Thyroid gland (tissue), 4 donors: ENCODE measurements at places on chromosomes 11 and 22. TPM values are rescaled to one million over a fixed set of nuclear protein-coding genes. Genes with fewer than 3 reads are reported as not detected.

GRCh38 chr22:28259774-28260312, 340.8 kb upstream of the PITPNB start:
- no peaks in the 10 kb centered on the region for H3K36me3 ChIP-seq
- H3K27me3 ChIP-seq, result no peaks in the 10 kb centered on the region
- H3K4me3 ChIP-seq, result no peak overlapping the region
- no peaks in the 10 kb centered on the region for H3K4me1 ChIP-seq

DNA sequence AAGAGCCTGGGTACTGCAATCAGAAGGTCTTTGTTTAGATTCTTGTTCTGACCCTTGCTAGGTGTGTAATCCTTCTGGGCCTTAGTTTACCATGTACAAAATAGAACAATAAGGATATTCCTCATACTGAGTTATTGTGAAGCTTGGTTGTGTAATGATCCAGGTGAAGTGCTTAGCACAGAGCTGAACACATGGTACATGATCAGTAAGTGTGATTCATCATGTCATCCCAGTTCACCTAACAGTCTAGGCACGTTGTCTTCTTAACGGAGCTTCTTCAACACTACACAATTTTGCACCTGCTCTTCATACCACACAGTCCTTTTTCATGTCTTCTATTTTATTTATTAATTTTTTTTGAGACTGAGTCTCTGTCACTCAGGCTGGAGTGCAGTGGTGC, 234.3 kb upstream of the TENM4 start:
- no peaks in the 10 kb centered on the region for H3K27me3 ChIP-seq
- no peak overlapping the region for H3K27ac ChIP-seq
- H3K4me3 ChIP-seq, result no peak overlapping the region

DNA sequence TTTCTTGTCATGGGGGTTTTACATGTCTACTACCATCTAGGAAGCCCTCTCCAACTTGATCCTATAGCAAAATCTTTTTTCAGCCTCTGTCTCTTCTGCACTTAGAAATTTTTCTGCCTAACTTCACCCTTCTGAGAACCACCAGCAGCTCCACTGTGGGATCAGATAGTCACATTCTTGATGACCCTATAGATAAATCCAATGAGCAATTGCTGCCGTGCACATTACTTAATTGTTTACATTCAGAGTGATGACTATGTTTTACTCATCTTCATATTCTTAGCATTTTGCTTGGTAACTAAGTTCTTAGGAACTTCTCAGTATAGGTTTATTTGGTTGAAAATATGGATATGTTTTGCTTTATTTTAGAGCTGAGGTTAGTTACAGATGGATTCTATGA, 12.4 kb upstream of the ETS1 start:
- H3K4me3 ChIP-seq, result no peak overlapping the region
- no peaks in the 10 kb centered on the region for H3K36me3 ChIP-seq
- DNase-seq, result no peak
- H3K27me3 ChIP-seq, result no peaks in the 10 kb centered on the region
- H3K4me1 ChIP-seq, result no peaks in the 10 kb centered on the region

- H3K27me3 ChIP-seq, result no peaks in the 10 kb centered on the region
- DNase-seq, result no peak
- H3K4me1 ChIP-seq, result no peaks in the 10 kb centered on the region
- no peak overlapping the region for H3K4me3 ChIP-seq
- H3K36me3 ChIP-seq, result no peaks in the 10 kb centered on the region
These were observed 10.5 kb upstream of the C11orf24 start for GRCh38 chr11:68282141-68282860.

DNA sequence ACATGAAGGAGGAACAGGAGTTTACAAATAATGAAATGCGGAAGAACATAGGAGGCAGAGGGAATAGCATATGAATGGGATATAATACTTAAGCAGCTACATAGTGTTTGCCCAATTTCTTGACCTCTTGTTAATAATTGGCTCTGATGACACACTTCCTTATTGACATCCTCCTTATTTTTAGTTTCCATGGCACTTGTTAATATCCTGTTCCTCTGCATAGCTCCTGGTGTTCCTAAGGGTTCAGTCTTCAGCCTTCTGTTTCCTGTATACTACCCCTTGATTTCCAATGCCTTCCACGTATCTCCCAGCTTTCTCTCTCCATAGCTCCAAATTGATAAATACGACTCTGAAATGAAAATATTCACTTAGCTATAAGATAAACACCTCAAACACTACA, 663.8 kb upstream of the API5 start:
- no peaks in the 10 kb centered on the region for H3K4me1 ChIP-seq
- no peaks in the 10 kb centered on the region for H3K27me3 ChIP-seq
- H3K4me3 ChIP-seq, result no peak overlapping the region

- H3K27me3 ChIP-seq, result no peaks in the 10 kb centered on the region
- DNase-seq, result peak; percentile 41
These were observed 105.3 kb upstream of the KIRREL3 start for GRCh38 chr11:127105593-127106541.

GRCh38 chr11:126993599-126993998, 7.0 kb downstream of the KIRREL3 start:
- H3K4me3 ChIP-seq, result no peak overlapping the region
- no peaks in the 10 kb centered on the region for H3K36me3 ChIP-seq
- no peaks in the 10 kb centered on the region for H3K27me3 ChIP-seq
- no peaks in the 10 kb centered on the region for H3K4me1 ChIP-seq
- no peak overlapping the region for H3K27ac ChIP-seq

DNA sequence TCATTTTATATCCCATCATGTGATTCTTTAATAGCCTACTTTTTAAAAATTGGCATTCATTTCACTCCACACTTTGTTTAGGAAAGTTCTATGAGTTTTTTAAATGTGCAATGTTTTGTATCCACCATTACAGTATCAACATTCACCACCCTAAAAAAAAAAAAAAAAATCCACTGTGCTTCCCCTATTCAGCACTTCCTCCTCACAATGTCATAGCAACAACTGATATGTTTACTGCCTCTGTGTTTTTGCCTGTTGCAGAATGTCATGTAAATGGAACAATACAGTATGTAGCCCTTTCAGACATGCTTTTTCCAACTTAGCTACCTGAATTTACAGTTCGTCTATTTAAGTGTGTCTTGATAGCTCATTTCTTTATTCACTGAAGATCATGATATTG, 754.2 kb downstream of the FAM181B start:
- H3K4me3 ChIP-seq, result no peak overlapping the region
- H3K36me3 ChIP-seq, result no peaks in the 10 kb centered on the region
- H3K27me3 ChIP-seq, result no peaks in the 10 kb centered on the region

DNA sequence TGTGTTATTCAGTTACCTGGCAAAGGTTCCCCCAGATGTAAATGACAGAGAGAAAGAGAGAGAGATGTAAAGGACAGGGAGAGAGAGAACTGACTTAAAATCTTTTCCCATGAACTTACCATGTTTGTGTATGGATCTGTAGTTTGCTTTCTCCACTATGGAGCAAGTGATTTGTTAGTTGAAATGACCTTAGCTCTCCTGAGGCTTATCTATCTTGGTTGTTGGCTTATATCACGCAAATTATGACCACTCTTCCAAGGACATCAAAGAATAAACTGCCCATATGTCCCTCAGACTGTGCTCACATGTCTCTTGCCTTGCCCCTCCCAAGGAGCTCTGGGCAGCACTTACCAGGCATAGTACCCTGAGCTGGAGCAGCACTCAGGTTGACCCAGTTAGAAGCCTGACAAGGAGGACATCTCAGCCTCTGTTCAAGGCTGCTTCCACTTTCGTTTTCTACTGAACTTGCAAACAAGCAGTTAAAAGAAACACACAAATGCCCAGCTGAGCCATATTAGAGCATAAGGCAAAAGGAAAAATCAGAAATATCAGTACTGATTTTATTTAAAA, 95.3 kb upstream of the RCN1 start:
- H3K4me3 ChIP-seq, result no peak overlapping the region
- H3K27me3 ChIP-seq, result no peaks in the 10 kb centered on the region
- H3K4me1 ChIP-seq, result no peaks in the 10 kb centered on the region
- DNase-seq, result no peak
- H3K36me3 ChIP-seq, result no peaks in the 10 kb centered on the region
- no peak overlapping the region for H3K27ac ChIP-seq

GRCh38 chr11:103789952-103790351, 246.5 kb upstream of the DDI1 start:
- H3K4me1 ChIP-seq, result no peaks in the 10 kb centered on the region
- no peaks in the 10 kb centered on the region for H3K36me3 ChIP-seq
- no peaks in the 10 kb centered on the region for H3K27me3 ChIP-seq
- no peak overlapping the region for H3K27ac ChIP-seq
- H3K4me3 ChIP-seq, result no peak overlapping the region
- no peak for DNase-seq

DNA sequence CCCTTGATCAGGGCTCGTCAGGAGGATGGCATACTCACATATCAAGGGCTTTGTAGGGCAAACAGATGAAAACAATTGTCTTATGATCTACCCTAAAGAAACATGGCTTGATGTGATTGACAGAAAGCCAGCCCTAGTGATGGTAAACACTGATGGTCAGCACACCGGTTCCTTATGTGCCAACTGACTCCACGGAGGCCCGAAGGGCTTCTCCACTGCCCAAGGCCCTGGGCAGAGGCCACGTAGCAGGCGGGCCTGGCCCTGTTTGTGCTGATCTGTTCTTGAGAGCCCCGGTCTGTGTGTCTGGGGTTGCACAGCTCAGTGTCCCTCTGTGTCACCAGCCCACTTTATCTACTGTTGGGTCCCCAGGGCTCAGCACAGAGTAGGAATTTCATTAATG, 115.2 kb downstream of the GRIK4 start:
- no peak for DNase-seq
- H3K4me1 ChIP-seq, result peaks cover 11% of the 10 kb centered on the region
- H3K27ac ChIP-seq, result no peak overlapping the region

GRCh38 chr11:117230286-117230961, 1.4 kb downstream of the PCSK7 start:
- H3K27me3 ChIP-seq, result no peaks in the 10 kb centered on the region
- H3K36me3 ChIP-seq, result peaks cover 33% of the 10 kb centered on the region
- DNase-seq, result no peak
- no peak overlapping the region for H3K4me3 ChIP-seq
- no peak overlapping the region for H3K27ac ChIP-seq

GRCh38 chr11:128745311-128746136, 51.7 kb downstream of the FLI1 start:
- H3K4me1 ChIP-seq, result no peaks in the 10 kb centered on the region
- no peak for DNase-seq
- no peak overlapping the region for H3K4me3 ChIP-seq
- H3K36me3 ChIP-seq, result no peaks in the 10 kb centered on the region

The SCO2 gene
- 5.5 TPM for total RNA-seq

The KIF18A gene
- 3.8 TPM for total RNA-seq

The CARD10 gene
- 11.3 TPM for total RNA-seq
